ENCODE measurements at places on chromosomes 4 and X.

- DNase-seq, result no peak
Observed at GRCh38 chrX:3527811-3528210, 181.4 kb upstream of the MXRA5 start.

- DNase-seq, result no peak
Observed at GRCh38 chrX:110053453-110053852, 50.5 kb downstream of the TMEM164 start.

DNA sequence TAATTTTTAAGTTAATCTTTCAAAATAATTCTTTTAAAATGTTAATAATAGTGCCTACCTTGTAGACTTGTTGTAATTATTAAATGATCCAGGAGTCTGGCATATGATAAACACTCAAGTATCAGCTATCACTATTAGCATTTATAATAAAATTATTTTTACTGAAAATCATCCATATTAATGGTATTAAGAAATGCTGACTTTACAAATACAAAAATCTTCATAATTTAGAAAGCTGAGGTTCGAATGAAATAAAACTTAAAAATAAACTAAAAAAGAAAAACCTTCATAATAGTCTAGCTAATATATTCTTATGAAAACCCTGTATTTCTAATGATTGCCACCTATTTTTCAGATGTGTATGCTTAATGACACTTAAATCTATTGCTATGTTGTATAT, 5.2 kb downstream of the MGARP start:
- DNase-seq, result no peak

DNA sequence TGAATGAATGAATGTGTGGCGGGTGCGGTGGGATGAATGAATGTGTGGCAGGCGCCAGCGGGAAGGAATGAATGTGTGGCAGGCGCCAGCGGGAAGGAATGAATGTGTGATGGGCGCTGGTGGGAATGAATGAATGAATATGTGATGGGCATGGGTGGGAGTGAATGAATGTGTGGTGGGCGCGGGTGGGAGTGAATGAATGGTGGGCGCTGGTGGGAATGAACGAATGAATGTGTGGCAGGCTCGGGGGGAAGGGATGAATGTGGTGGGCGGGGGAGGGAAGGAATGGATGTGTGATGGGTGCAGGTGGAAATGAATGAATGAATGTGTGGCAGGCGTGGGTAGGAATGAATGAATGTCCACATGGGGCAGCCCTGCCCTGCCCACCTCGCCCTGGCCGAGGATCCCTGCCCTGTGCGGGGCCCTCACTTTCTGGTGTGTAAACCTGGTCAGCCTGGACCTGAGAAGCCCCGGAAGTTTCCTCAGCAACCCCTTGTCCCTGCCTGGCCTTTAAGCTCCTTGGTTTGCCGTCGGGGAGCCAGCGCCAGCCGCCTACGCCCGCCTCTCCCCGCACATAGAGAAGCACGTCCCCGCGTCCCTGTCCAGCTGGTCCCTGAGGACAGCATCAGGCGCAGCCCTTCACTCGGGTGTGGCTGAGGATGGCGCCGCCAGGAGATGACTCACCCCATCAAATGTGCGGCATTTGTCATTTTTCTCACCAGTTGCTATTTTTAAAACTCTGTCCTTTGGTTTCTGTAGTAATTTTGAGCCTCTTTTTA, 112.8 kb upstream of the LRPAP1 start:
- DNase-seq, result no peak

GRCh38 chr4:67581913-67582312, 23.4 kb downstream of the STAP1 start:
- no peak for DNase-seq

DNA sequence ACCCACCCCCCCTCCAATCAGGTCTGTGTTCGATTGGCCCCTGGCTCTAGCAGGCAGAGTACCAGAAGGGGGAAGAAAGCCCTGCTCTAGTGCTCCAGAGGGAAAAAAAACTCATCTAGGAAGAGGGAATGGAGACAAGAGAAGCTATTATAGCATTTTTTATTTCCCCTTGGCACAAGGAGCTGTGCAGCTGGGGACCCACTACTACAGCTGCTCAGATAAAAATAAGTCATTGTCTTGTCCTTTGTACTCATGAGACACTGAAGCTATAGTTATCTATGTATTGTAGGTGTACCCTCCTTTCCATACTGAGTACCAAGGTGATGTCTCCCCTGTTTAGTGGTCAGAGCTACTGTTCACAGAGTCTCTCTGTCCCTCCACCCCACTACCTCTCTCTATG, 14.3 kb downstream of the CCDC160 start:
- no peak for DNase-seq

DNA sequence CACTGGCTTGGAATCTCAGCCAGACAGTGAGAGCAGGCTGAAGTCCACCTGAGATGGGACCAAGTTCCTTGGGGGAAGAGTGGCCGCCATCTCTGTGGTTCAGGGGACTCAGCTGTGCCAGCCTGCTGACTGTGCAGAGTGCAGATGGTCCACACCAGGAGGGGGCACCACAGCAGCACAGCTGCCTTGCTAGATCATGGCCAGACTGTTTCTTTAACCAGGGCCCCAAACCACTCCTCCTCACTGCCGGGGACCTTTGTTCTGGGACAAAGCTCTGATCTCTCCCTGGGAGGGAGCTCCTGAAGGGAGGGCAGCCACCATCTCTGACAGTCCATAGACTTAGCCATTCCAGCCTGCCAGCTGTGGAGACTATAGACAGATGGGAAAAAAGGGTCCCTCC, 2189.6 kb downstream of the PCDH7 start:
- no peak for DNase-seq

DNA sequence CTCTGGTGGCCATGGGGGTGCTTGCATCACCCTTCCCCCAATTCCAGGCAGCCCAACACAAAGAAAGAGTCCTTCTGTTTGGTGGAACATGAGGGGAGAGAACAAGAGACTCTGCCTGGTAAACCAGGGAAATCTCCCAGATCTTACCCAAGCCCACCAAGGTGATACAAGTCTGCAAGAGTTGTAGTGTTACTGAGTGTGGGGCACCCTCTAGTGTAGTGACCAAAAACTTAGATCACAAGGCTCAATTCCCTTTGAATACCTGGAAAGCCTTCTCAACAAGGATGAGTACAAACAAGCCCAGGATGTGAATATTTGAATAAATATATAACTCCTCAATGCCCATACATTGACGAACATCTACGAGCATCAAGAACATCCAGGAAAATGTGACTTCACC, 64.7 kb downstream of the IL13RA2 start:
- no peak for DNase-seq

- DNase-seq, result no peak
Observed at GRCh38 chr4:106628586-106629267, 260.1 kb upstream of the GIMD1 start.

GRCh38 chrX:112662559-112663427, 16.9 kb downstream of the LHFPL1 start:
- DNase-seq, result no peak

DNA sequence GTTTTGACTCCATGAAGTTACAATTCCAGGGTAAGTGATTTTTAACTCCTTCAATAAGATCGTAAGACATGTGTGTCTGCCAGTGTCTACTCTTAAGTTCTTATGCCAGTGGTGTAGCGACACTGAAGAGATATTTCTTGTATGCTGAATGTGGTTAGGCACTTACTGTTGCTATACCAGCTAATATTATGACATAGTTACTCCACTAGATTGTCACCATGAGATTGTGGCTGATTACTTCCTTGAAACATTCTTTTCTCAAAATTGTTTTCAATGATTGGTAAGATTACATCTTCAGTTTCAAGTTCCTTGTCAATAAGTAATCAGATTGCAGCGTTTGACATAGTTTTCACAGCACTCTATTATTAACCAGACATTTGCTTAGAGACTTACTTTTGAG, 60.6 kb upstream of the PAGE5 start:
- DNase-seq, result no peak

- DNase-seq, result no peak
Observed at GRCh38 chr4:152328582-152328981, 207.3 kb downstream of the FBXW7 start.

DNA sequence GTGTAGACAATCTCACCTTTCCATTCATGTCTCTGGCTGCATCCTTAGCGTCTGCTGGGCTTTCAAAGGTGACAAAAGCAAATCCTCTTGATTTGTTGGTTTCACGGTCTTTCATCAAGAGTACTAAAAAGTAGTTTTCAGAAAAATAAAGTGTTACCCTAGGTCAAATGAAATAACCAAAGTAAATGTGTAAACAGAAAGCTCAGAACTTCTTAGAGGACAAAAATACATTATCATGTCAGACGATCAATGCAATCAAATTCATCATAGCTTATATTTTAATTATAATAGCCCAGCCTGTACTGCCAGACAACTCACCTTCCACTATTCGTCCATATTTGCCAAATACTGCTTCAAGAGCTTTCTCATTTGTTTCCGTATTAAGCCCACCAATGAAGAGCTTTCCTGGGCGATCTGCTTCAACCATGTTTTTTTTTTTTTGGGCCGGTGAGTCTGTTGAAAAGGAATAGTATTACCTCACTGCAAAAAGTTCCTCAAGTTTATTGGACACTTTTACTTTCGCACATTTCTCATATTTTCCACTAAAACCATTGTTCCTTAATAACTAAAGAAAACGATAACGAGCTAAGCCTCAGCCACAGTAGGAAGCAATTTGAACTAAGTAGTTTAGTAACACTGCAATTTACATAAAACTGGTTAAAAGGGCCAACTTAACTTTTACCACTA, 1.4 kb downstream of the RBMX start:
- no peak for DNase-seq

Measured in body of pancreas (tissue), 4 donors.